ENCODE measurements at places on chromosomes 7 and 10.

DNA sequence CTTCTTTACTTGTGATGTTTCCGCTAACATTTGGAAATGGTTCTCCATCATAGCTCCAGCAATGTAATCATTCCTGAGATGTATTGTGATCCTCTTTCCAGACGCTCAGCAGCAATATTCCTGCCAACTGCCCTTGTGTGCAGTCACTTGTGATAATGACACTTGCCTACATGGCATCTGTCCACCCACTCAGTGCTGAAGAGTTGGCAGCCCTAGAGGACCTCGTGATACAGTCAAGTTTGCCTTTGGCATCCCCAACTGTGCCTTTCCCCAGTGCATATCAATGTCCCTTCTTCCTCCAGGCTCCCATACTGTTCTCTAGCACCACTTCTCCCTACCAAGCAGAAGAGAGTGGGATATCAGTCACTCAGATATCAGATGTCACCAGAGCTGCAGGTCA is 64.9 kb downstream of the MYOF start:
- no peak for DNase-seq

DNA sequence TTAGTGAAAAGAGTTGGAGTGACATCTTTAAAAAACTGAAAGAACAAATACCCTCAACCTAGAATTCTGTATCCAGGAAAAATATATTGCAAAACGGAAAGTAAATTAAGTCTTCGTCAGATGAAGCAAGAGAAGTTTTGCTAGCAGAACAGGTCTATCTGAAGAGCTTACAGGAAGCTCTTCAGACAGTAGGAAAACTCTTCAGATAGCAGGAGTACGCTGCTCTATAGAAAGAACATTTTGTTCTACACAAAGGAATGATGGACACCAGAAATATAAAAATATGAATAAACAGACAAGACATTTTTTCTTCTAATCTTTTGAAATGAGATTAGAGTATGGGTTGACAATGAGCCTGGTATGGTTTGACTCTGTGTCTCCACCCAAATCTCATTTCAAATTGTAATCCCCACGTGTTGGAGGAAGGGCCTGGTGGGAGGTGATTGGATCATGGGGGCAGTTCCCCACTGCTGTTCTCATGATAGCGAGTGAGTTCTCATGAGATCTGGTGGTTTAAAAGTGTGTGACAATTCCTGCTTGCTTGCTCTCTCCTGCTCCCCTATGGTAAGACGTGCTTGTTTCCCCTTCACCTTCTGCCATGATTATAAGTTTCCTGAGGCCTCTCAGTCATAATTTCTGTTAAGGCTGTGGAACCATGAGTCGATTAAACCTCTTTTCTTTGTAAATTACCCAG is 567.3 kb downstream of the AUTS2 start:
- DNase-seq: no peak

GRCh38 chr7:574661-575395 is 55.2 kb upstream of the PDGFA start:
- DNase-seq: no peak

GRCh38 chr10:78616125-78616695 is 452.6 kb upstream of the ZMIZ1 start:
- DNase-seq: no peak

DNA sequence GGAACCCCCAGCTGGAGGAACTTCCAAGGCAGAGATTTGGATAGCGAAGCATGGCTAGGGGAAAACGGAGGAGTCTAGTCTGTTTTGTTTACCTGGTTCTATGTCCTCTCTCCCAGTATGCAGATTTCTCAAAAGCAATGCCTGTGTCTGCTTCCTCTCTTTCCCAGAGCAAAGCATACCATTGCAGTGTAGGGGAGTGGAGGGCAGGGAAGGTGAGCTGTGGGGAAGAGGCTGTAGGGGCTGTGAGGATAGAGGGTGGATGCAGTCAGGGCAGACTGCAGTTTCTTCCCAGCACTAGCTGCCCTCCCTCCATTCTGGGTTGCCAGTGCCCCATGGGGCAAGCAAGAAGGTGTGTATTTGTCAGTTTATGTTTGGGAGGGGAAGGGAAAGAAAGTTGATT is 16.9 kb upstream of the TSPAN14 start:
- DNase-seq: no peak

DNA sequence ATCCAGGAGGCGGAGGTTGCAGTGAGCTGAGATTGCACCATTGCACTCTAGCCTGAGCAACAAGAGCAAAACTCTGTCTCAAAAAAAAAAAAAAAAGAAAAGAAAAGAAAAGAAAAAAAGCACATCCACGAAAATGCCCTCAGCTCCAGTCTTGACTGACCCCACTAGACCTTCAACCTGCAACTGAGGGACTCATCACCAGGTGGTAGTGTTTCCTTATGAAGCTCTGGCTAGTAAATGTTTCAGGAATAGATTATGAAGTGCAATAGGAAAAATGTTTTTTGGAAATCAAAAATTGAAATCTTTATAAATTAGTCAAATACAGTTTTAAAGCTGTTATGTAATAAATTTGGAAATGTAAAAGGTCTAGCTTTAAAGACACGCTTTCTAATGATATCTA is 22.4 kb downstream of the TLL2 start:
- DNase-seq: peak; percentile 15

- DNase-seq: no peak
These were observed 159.2 kb downstream of the NEURL1 start for GRCh38 chr10:103652599-103653281.
